Activated CD4-positive, alpha-beta T cell treated with anti-CD3 and anti-CD28 coated beads for 36 hours (primary cell): ENCODE measurements at places on chromosomes 2 and 18. TPM values are rescaled to one million over a fixed set of nuclear protein-coding genes. Genes with fewer than 3 reads are reported as not detected.

The RTKN gene
- total RNA-seq, result 2.5 TPM

The ANKRD30BL gene
- not detected for total RNA-seq

The STK39 gene
- 42.1 TPM for total RNA-seq

The MC4R gene
- total RNA-seq, result not detected

The ACTG2 gene
- total RNA-seq, result not detected

The PROM2 gene
- total RNA-seq, result 0.23 TPM

The KIF5C gene
- total RNA-seq, result 14.1 TPM

The PREPL gene
- total RNA-seq, result 38.6 TPM

The SPP2 gene
- not detected for total RNA-seq

The CNRIP1 gene
- total RNA-seq, result not detected

The ITGB6 gene
- not detected for total RNA-seq

The STEAP3 gene
- 0.14 TPM for total RNA-seq

The DIPK1C gene
- not detected for total RNA-seq

The CAVIN2 gene
- total RNA-seq, result not detected

The C18orf54 gene
- 8.5 TPM for total RNA-seq

- peak; percentile 48 for DNase-seq
Measured at GRCh38 chr2:134460583-134460998, 206.7 kb downstream of the MGAT5 start.

- DNase-seq, result no peak
Measured at GRCh38 chr2:95337829-95338228, 40.7 kb downstream of the KCNIP3 start.

GRCh38 chr2:55084641-55085040 lies 34.4 kb upstream of the RTN4 start:
- DNase-seq, result no peak

DNA sequence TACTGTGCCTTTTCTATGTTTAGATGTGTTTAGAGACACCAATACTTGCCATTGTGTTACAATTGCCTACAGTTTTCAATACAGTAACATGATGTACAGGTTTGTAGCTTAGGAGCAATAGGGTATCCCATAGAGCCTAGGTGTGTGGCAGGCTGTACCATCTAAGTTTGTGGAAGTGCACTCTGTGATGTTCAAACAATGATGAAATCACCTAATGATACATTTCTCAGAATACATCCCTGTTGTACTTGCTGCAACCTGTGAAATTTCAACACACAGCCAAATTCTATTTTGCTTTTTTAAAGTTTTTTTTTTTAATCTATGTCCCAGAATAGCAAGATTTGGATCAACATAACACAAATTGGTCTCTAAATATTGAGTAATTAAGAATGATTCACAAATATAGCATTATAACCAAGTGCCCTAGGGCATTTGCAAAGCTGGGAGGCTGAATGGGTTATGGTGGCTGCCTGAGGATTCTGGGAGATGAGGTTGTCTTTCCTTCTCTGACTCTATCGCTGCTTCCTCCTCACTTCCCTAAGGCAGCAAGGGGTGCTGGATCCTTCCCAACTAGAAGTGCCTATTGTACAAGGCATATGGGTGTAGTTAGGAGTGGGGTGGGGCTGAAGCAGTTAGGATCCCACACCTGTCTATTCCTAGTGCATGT lies 78.3 kb downstream of the SKA1 start:
- no peak for DNase-seq

DNA sequence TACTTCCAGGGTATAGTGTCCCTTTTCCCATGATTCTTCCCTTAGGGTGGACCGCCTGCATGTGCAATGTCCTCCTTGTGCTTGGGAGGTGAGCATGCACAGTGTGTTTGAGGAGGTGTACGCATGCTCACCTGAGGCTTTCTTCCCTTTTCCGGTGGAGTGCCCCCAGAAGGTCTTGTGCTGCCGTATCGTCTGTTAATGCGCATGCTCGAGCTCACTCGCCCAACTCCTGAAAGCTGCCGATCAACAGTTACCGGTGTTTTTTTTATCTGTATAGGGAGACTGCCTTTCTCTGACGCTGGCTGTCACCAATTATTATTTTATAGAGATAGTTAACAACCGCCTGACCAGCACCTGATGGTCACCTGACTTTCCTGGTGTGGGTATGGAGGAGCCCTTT lies 458.8 kb upstream of the MEX3C start:
- no peak for DNase-seq

- no peak for DNase-seq
Measured at GRCh38 chr2:186780701-186781316, 68.2 kb downstream of the ZSWIM2 start.

- no peak for DNase-seq
Measured at GRCh38 chr2:82675186-82675585, 1783.9 kb downstream of the SUCLG1 start.

GRCh38 chr2:197867033-197867432 lies 62.6 kb downstream of the PLCL1 start:
- DNase-seq, result no peak

- DNase-seq, result no peak
Measured at GRCh38 chr18:21513292-21513691, 87.2 kb downstream of the ESCO1 start.

DNA sequence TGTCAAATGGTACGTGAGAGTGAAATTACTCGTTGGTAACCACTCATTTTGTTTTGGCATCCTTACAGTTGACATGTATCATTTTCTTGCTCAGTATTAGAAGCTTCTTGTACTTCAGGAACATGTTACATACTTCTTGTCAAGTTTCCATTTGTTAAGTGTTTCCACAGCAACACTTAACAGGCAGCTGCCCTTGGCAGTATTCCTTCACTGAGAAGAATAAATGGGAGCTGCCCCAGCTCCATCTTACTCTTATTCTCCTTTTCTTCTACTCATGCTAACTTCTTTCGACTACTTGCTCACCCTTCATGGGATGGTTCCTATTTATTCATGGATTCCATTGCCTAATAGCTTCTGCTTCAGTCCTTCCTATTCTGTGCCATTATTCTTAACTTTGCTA lies 60.1 kb upstream of the TUBA3E start:
- DNase-seq, result no peak

DNA sequence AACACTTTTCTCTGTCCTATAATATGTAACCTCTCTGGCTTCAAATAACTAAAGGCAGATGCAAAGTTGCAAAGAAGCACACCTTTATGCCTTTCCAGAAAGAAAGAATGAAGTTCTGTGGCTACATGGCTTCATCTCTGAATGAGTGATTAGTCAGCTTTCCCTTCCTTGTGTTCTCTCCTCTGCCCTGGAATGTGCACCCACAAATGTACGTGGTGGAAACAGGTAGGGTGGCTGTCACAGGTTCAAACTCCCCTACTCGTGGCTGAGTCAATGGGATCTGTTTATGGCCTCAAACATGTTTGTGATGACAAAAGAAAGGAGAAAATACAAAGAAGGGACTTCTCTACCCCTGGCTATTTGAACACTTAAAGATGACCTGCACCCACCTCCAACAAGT lies 55.5 kb upstream of the ACVR2A start:
- DNase-seq, result no peak

- DNase-seq, result no peak
Measured at GRCh38 chr18:75160364-75160763, 48.6 kb downstream of the PTGR3 start.

GRCh38 chr2:64876137-64876647 lies 113.0 kb upstream of the SLC1A4 start:
- no peak for DNase-seq

GRCh38 chr2:145596416-145596815 lies 1076.5 kb upstream of the ZEB2 start:
- no peak for DNase-seq

GRCh38 chr2:222362336-222362735 lies 62.0 kb upstream of the SGPP2 start:
- DNase-seq, result no peak

DNA sequence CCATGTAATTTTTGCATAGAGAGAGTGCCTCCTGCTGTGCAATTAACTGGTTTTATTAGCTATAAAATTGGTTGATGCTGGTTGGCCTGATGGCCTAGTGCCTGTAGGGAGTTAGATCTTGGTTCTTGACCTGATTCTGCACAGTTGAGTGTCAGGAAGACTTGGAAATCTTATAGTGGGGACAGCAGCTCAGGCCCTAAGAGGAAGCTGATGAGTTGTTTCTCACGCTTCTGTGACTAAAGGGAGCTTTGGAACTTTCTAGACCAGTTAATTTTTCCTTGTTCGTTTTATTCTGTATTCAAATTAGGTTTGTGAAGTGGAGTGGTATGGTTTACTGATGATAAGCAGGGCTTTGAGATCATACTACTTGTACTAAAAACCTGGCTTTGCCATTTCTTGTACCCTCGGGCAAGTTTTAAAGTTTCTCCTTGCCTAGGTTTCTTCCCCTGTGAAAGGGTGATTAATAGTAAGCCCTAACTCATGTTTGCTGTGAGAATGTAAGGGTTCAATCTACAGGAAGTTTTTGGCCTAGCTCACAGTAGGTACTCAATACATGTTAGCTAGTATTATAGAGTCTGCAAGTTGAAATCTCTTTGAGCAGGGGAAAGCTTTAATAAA lies 82.1 kb downstream of the MAP3K20 start:
- no peak for DNase-seq

DNA sequence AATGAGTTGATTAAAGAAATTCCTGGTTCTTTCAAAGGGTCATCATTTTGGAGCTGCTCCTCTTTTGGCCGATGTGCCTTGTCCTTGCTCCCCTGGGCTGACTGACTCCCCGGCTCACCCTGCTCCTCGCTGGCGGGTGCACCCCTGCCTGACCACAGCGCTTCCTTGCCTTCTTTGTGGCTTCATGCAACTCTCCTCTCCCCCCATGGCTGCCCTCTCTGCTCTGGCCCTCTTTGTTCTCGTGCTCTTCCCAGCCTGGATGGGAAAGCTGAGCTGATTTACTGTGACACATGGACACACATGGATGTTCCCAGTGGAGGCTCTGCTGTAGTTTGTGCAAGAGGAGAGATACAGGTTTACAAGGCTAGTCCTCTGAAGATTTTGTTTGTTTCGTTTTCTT lies 234.6 kb downstream of the HAUS1 start:
- DNase-seq, result no peak

GRCh38 chr18:8726963-8727705 lies 21.8 kb downstream of the MTCL1 start:
- no peak for DNase-seq

- peak; percentile 91 for DNase-seq
Measured at GRCh38 chr2:25161055-25161781, 7.2 kb downstream of the POMC start.

DNA sequence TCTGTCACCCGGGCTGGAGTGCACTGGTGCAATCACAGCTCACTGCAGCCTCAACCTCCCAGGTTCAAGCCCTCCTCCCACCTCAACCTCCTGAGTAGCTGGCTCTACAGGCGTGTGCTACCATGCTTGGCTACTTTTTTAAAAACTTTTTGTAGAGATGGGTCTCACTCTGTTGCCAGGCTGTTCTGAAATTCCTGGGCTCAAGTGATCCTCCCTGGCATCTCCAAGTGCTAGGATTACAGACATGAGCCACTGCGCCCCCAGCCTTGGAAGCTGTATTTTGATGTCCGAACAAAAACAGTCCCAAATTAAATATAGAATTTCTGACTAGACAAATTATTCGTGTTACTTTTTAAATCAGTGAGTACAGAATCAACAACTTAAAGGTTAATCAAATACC lies 97.4 kb downstream of the ZNF516 start:
- no peak for DNase-seq

- no peak for DNase-seq
Measured at GRCh38 chr2:11711751-11712150, 34.7 kb upstream of the LPIN1 start.

- peak; percentile 32 for DNase-seq
Measured at GRCh38 chr18:57436191-57436964, 1.2 kb downstream of the ONECUT2 start.

DNA sequence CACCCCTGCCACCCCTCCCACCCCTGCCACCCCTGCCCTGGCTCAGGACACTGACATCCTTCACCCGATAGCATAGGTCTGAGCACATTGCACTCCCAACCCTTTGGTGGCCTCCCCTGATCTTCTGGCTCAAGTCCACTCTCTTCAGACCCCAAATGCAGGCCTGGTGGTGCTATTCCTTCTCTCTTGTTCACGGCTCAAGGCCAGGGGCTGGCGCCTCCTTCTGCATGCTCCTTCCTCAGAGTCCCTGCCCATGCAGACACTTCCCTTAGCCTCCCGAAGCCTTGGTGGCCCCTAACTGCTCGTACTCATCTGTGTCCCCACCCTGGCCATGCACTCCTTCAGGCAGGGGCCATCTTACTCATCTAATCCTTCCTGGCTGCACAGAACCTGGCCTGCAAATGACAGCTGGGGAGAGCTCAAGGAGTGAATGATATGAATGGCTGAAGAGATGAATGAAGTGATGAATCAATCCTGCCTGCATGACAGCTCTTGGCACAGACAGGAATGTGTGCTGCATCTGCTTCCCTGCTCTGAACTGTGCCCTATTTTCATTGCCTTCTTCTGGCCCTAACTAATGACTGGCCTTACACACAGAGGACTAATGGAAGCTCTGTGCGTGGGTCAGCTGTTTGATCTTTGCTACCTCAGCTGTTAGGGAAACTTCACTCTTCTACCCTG lies 290.8 kb downstream of the DYSF start:
- DNase-seq, result no peak

- peak; percentile 39 for DNase-seq
Measured at GRCh38 chr18:57801761-57802212, 1.3 kb downstream of the ATP8B1 start.

DNA sequence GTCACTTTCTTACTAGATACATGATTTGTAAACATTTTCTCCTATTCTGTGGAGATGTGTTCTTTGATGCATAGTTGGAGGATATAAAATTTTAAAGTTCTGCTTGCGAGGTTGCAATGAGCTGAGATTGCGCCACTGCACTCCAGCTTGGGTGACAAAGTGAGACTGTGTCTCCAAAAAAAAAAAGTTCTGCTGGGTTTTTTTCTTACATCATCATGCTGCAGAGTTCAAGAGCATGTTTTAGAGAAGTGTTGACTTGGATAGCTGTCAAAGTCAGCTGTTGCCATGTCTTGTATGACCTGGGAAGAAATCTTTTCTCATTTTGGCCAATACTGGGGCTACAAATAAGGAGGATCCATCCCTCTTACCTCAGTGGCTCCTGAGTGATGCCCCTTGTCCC lies 71.3 kb downstream of the UGGT1 start:
- no peak for DNase-seq

GRCh38 chr2:127769587-127769986 lies 41.4 kb downstream of the WDR33 start:
- DNase-seq, result no peak
